ENCODE measurements at places on chromosomes 7 and 10. TPM values are rescaled to one million over a fixed set of nuclear protein-coding genes. Genes with fewer than 3 reads are reported as not detected.

Gene CRYGN
- 0.18 TPM for total RNA-seq

DNA sequence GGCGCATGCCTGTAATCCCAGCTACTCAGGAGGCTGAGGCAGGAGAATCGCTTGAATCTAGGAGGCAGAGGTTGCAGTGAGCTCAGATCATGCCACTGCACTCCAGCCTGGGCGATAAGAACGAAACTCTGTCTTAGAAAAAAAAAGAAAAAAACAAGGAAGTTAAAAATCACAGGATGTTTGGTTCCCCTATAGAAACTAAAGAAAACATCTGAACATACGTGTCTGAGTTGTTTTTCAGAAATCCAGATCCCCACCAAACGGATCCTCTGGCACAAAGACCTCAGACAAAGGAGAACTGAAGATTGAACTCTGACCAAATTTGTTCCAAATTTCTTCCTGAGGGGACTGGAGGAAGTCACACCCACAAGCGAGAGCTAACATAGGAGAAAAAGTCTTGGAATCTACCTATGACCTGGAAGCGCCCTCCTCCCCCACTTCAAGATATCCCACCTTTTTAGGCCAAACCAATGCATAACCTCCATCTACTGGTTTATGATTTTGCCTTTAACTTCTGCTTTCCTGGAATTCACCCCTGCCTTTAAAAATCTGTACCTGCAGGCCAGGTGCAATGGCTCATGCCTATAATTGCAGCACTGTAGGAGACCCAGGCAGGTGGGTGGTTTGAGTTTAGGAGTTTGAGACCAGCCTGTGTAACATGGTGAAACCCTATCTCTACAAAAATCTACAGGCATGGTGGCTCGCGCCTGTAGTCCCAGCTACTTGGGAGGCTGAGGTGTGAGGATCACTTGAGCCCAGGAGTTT, 19.7 kb upstream of the SIRT1 start:
- H3K27ac ChIP-seq: no peak overlapping the region
- no peak overlapping the region for H3K4me3 ChIP-seq
- DNase-seq: no peak
- no peaks in the 10 kb centered on the region for H3K36me3 ChIP-seq
- H3K4me1 ChIP-seq: no peaks in the 10 kb centered on the region
- no peaks in the 10 kb centered on the region for H3K27me3 ChIP-seq

Gene OPALIN
- not detected for total RNA-seq

GRCh38 chr7:29228289-29229011, 33.9 kb downstream of the CHN2 start:
- no peak overlapping the region for H3K4me3 ChIP-seq
- DNase-seq: no peak
- no peaks in the 10 kb centered on the region for H3K36me3 ChIP-seq
- no peak overlapping the region for H3K27ac ChIP-seq
- H3K27me3 ChIP-seq: no peaks in the 10 kb centered on the region
- peaks cover 8% of the 10 kb centered on the region for H3K4me1 ChIP-seq

Gene LAMB4
- total RNA-seq: 0.22 TPM

DNA sequence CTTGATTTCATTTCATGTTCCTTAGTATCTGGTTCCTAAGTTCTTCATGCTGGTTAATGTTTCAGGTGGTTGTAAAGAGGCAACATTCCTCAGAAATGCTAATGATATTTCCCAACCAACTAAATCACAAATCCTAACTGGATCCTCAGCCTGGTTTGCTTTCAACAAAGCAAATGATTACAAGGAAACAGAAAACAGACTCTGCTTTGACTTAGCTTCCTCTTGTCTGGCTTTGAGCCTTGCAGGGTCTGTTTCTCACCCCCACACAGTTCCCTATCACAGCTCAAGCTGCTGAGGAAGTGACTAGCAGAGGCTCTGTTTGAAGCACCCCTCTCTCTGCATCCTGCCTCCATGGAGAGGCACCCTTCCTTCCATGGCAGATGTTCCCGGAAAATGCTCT, 130.2 kb upstream of the CTTNBP2 start:
- no peaks in the 10 kb centered on the region for H3K4me1 ChIP-seq
- H3K4me3 ChIP-seq: no peak overlapping the region
- no peak overlapping the region for H3K27ac ChIP-seq
- no peak for DNase-seq
- H3K27me3 ChIP-seq: no peaks in the 10 kb centered on the region
- no peaks in the 10 kb centered on the region for H3K36me3 ChIP-seq

All from pancreas (tissue), 10 donors.